ENCODE measurements at places on chromosomes 12 and 14.

GRCh38 chr14:33563901-33564197, 387.0 kb downstream of the EGLN3 start:
- no peak for DNase-seq

DNA sequence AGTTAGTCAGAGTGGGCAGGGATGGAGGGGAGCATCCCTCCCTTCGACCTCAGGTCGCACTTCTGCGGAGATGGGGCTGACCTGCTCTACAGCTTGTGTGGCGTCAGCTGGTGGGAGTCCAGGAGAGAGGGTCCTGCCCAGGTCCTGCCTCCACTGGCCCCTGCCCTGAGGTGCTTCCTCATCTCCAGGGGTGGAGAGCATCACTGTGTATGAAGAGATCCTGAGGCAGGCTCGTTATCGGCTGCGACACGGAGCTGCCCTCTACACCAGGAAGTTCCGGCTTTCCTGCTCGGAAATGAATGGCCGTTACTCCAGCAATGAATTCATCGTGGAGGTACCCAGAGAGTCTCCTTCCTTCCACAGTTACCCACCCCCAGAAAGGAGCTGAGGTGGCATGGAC, 20.2 kb downstream of the CLSTN3 start:
- no peak for DNase-seq

- no peak for DNase-seq
Observed at GRCh38 chr12:29499235-29499634, 1.7 kb upstream of the OVCH1 start.

GRCh38 chr12:116376354-116377193, 99.1 kb upstream of the MED13L start:
- no peak for DNase-seq

GRCh38 chr12:80702889-80703805, 4.3 kb upstream of the MYF6 start:
- DNase-seq = no peak

GRCh38 chr12:122140467-122141257, 33.4 kb downstream of the IL31 start:
- DNase-seq = no peak

DNA sequence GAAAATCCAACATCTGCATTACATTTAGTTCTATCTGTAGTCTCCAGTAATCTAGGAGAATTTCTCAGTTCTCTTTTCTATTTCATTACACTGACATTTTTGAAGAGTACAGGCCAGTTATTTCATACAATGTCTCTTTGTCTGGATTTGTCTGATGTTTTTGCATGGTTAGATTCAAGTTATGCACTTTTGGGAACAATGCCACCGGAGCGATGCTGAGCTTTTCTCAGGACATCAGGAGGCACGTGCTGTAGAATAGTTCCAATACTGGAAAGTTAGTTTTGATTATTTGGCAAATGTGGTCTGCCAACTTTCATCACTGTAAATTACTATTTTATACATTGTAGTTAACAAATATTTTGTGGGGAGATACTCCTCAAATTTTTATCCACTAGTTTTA, 43.1 kb downstream of the ALDH1L2 start:
- DNase-seq = no peak

GRCh38 chr14:100114109-100114765, 45.2 kb downstream of the DEGS2 start:
- DNase-seq = no peak

DNA sequence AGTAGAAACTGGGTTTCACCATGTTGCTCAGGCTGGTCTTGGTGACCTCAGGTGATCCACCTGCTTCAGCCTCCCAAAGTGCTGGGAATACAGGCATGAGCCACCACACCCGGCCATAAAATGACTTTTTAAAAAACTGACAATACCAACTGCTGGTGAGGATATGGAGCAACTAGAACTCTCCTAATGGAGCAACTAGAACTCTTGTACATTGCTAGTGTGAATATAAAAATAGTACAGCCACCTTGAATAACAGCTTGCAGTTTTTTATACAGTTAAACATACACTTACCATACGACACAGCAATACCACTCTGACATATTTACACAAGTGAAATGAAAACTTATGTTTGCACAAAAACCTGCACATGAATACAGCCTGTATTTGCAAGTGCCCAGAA, 2.5 kb upstream of the CFAP73 start:
- DNase-seq = no peak

- no peak for DNase-seq
Observed at GRCh38 chr14:50082784-50083466, 33.4 kb downstream of the VCPKMT start.

- no peak for DNase-seq
Observed at GRCh38 chr12:51884676-51885229, 3.1 kb upstream of the ANKRD33 start.

DNA sequence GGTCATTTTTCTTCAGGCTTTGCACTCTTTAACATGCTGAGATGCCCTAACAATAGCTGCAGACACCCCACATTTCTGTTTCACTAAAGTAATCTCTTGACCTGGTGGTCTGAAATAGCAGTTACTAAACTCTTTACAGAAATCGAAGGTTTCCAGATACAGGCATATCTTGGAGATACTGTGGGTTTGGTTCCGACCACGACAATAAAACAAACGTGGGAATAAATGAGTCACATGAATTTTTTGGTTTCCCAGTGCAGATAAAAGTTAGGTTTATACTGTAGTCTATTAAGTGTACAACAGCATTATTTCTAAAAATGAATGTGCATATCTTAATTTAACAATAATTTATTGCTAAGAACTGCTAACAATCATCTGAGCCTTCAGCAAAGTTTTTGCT, 208.7 kb downstream of the EGLN3 start:
- no peak for DNase-seq

- no peak for DNase-seq
Observed at GRCh38 chr14:64645220-64645892, 58.9 kb upstream of the PLEKHG3 start.

GRCh38 chr12:83346333-83346732, 659.6 kb downstream of the TMTC2 start:
- DNase-seq = no peak
